Astrocyte (in vitro differentiated cells and primary cell): ENCODE measurements at places on chromosomes 5 and 9. TPM values are rescaled to one million over a fixed set of nuclear protein-coding genes. Genes with fewer than 3 reads are reported as not detected.
A peak's percentile ranks its signal among the peaks of the same experiment; 100 is the strongest.

GRCh38 chr9:4143936-4144717, 155.7 kb downstream of the GLIS3 start:
- H3K4me1 ChIP-seq: peaks cover 35% of the 10 kb centered on the region
- H3K27ac ChIP-seq: peak overlapping the region; percentile 64
- DNase-seq: peak; percentile 77
- H3K36me3 ChIP-seq: no peaks in the 10 kb centered on the region
- H3K27me3 ChIP-seq: no peaks in the 10 kb centered on the region

Gene CNTNAP3B
- 2.6 and 3.6 TPM in 2 replicates for total RNA-seq

GRCh38 chr9:35488021-35488420, 1.9 kb upstream of the RUSC2 start:
- H3K36me3 ChIP-seq: no peaks in the 10 kb centered on the region
- H3K27me3 ChIP-seq: no peaks in the 10 kb centered on the region
- H3K4me1 ChIP-seq: peaks cover 20% of the 10 kb centered on the region
- no peak overlapping the region for H3K27ac ChIP-seq

DNA sequence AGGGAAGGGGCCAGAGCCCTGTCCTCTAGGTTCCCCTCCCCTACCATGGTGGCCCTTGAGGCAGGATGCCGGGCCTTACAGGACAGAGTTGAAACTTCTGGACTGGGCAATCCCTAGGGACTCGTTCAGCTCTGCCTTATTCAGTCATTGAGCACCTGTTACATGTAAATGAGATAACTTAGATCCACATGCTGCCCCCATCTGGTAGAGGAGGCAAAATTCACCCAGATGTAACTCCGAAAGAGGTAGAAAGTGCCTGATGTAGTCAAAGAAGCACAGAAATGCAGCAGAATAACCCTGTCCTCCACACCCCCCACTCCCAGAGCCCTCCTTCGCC, 1.5 kb downstream of the GGTA1 start:
- no peak overlapping the region for H3K27ac ChIP-seq
- peak; percentile 53 for DNase-seq
- H3K4me1 ChIP-seq: peaks cover 17% of the 10 kb centered on the region
- H3K4me3 ChIP-seq: no peak overlapping the region
- peaks cover 37% of the 10 kb centered on the region for H3K27me3 ChIP-seq

Gene SLC34A1
- total RNA-seq: not detected in 2 replicates

DNA sequence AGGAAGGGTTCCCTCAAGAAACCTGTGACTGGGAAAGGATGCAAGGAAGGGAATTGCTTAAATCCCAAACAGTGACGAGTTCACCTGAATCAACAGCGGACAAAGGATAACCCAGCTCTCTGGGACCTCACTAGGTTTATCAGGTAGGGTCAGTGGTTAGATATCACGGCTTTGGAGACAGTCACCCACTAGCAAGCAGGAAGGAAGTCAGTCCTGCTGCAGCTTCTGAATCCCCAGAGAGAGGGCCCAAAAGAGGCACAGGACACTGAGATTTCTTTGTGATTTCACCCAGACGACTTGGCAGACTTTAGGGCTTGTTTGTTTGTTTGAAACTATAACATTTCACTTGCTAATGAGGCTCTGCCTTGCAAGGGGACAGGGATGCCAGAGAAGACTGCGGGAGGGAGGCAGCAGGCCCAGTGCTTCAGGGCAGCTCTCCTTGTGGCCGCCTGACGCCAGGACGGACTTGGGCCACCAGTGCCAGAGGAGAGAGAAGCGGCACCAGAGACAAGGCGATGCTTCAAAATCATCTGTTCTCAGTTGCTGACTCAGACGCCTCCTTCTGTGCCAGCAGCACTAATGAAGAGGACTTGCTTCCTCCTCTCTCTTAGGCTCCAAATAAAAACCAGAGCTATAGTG, 275.6 kb upstream of the SLC30A5 start:
- H3K4me3 ChIP-seq: no peak overlapping the region
- DNase-seq: no peak
- H3K36me3 ChIP-seq: no peaks in the 10 kb centered on the region
- no peak overlapping the region for H3K27ac ChIP-seq
- no peaks in the 10 kb centered on the region for H3K4me1 ChIP-seq
- H3K27me3 ChIP-seq: no peaks in the 10 kb centered on the region

DNA sequence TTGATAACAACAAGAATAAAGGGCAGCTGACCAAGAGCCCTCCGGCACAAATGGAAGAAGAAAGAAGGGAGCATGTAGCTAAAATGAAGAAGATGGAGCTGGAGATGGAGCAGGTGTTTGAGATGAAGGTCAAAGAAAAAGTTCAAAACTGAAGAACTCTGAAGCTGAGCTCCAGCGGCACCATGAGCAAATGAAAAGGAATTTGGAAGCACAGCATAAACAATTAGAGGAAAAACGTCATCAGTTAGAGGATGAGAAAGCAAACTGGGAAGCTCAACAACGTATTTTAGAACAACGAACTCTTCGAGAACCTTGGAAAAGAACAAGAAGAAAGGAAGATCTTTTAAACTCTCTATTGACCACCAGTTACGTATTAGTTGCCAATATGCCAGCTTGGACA, 100.9 kb downstream of the GABBR2 start:
- H3K4me3 ChIP-seq: no peak overlapping the region
- H3K4me1 ChIP-seq: no peaks in the 10 kb centered on the region
- peak overlapping the region; percentile 52 for H3K27ac ChIP-seq
- H3K27me3 ChIP-seq: no peaks in the 10 kb centered on the region
- no peaks in the 10 kb centered on the region for H3K36me3 ChIP-seq

DNA sequence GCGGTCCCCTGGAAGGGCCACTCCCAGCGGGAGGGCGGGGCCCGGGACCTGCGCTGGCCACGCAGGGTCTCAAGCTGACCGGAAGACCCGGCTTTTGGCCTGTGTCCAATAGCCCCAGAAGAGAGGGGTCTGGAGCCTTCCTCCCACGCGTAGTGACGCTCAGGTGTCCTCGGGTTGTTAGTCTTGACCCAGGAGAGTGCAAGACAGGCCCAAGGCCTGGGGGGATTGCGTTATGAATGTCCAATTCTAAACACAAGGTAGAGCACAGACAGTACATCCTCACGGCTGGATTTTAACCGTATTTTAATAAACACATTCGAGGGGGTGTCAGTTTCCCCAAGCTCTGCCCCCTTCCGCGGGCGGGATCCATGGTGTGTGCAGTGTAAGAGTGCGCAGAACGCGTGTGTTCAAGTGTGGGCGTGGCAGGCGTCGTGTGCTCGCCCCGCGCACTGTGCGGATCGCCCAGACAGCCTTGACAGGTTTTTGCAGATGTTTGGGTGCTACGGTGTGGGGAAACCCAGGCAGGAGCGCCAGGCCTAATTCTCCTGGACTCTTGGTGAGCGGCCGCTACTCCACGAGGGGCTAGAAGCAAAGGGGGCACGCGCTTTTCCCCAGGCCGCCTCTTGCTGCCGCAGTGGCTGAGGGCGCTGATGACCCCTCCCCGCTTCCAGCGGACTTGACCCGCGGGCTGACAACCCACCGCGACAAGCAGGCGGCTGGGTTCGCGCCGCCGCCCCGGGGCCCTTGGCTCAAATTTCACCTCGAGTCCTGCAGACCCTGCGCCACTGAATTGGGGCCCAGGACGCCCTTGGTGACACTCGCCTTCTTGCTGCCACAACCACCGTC, 6.1 kb upstream of the DMRT3 start:
- DNase-seq: no peak
- no peak overlapping the region for H3K27ac ChIP-seq
- no peaks in the 10 kb centered on the region for H3K36me3 ChIP-seq
- H3K27me3 ChIP-seq: peaks cover 90% of the 10 kb centered on the region

- no peak overlapping the region for H3K27ac ChIP-seq
- H3K36me3 ChIP-seq: peaks cover 19% of the 10 kb centered on the region
- peaks cover 18% of the 10 kb centered on the region for H3K4me1 ChIP-seq
- H3K27me3 ChIP-seq: no peaks in the 10 kb centered on the region
- H3K4me3 ChIP-seq: no peak overlapping the region
- no peak for DNase-seq
Observed at GRCh38 chr5:133957591-133957990, 10.8 kb downstream of the C5orf15 start.

DNA sequence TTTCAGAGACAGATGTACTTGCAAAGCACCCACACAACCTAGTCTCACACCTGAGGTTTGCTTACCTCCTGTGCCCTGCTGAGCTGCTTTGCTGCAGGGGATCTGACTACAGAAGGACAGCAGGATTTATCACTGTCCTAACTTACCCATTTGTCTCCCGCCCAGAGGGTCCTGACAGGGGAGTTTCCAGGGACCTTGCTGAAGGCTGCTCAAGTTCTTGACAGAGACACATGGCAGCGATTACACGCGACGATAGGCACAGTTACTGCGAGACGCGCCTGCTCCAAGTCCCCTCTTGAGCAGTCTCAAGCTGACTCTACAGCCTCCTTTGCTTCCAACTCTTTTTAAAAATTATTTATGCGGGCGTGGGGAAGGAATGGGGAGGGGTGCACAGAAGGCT, 24.6 kb upstream of the GALNT10 start:
- no peaks in the 10 kb centered on the region for H3K36me3 ChIP-seq
- no peaks in the 10 kb centered on the region for H3K4me1 ChIP-seq
- peaks cover 19% of the 10 kb centered on the region for H3K27me3 ChIP-seq
- no peak overlapping the region for H3K4me3 ChIP-seq

Gene SOHLH1
- total RNA-seq: not detected in 2 replicates

- peak overlapping the region; percentile 45 for H3K4me3 ChIP-seq
- peaks cover 5% of the 10 kb centered on the region for H3K4me1 ChIP-seq
- peak; percentile 18 for DNase-seq
- H3K27me3 ChIP-seq: no peaks in the 10 kb centered on the region
- no peaks in the 10 kb centered on the region for H3K36me3 ChIP-seq
- no peak overlapping the region for H3K27ac ChIP-seq
Observed at GRCh38 chr5:125199968-125200865, 453.8 kb upstream of the ZNF608 start.

- no peaks in the 10 kb centered on the region for H3K27me3 ChIP-seq
- H3K4me3 ChIP-seq: no peak overlapping the region
- DNase-seq: no peak
- no peaks in the 10 kb centered on the region for H3K4me1 ChIP-seq
Observed at GRCh38 chr9:134751622-134752021, 110.0 kb downstream of the COL5A1 start.

Gene CYLC2
- not detected in 2 replicates for total RNA-seq

Gene GABRB2
- total RNA-seq: 0.14 and 0.20 TPM in 2 replicates

DNA sequence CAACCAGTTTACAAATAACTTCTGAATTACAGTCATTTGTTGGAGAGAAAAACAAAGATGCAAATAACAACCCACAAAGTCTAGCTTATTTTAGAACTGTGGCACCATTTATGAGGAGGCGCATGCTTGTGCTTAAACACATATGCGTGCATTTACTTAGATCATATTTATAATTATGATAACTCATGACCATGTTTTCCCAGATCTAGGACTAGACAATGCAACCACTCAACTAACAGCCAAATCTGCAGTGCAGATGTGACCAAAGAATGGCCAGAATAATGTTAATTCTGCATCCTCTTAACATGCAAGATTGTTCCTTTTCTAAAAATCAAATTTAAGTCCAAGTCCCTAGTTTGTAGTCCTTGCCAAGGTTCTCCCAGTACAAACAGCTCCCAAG, 167.3 kb upstream of the FST start:
- H3K27ac ChIP-seq: no peak overlapping the region
- no peak overlapping the region for H3K4me3 ChIP-seq
- H3K27me3 ChIP-seq: no peaks in the 10 kb centered on the region
- no peaks in the 10 kb centered on the region for H3K36me3 ChIP-seq

- H3K27me3 ChIP-seq: no peaks in the 10 kb centered on the region
- no peaks in the 10 kb centered on the region for H3K4me1 ChIP-seq
- H3K27ac ChIP-seq: no peak overlapping the region
- H3K4me3 ChIP-seq: no peak overlapping the region
- no peaks in the 10 kb centered on the region for H3K36me3 ChIP-seq
Observed at GRCh38 chr5:22480305-22480704, 372.8 kb downstream of the CDH12 start.

DNA sequence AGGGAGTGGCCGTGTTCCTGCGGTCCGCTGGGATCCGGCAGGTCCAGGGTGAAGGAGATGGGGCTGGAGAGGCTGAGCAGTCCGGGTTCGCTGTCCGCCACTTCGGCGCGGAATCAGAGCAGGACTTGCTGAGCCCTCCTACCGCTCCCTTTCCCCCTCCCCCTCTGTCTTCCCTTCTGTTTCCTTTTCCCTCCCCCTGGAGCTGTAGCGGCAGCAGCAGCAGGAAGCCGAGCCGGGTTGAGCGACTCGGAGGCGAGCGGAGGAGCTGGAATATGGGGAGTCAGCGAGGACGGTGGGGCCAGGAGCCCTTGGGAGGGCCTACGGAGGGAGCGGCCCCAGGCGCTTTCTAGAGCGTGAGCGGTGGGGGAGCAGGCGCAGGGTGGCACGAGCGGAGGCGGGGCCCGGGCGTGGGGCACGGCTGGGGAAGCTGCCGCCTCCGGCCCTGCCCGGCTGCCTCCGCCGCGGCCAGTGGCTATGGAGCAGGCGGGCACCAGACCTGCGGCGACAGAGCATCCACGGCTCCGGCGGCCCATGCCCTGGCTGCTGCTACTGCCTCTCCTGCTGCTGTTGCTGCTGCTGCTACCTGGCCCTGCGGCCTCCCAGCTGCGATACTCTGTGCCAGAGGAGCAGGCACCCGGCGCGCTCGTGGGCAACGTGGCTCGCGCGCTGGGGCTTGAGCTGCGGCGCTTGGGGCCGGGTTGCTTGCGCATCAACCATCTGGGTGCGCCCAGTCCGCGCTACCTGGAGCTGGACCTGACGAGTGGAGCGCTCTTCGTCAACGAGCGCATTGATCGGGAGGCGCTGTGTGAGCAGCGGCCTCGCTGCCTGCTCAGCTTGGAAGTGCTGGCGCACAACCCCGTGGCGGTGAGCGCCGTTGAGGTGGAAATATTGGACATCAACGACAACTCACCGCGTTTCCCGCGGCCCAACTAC, at the start of gene PCDHAC2:
PCDHAC2 (plus strand) TSS at position 184 of the 933 bp plus-strand sequence; CDS start at position 475, 291 bp downstream.
- H3K36me3 ChIP-seq: no peaks in the 10 kb centered on the region
- H3K4me1 ChIP-seq: no peaks in the 10 kb centered on the region
- peak; percentile 2 for DNase-seq

- no peak overlapping the region for H3K4me3 ChIP-seq
- no peak for DNase-seq
- no peaks in the 10 kb centered on the region for H3K4me1 ChIP-seq
- no peaks in the 10 kb centered on the region for H3K36me3 ChIP-seq
- H3K27ac ChIP-seq: no peak overlapping the region
Observed at GRCh38 chr9:119221276-119221675, 148.0 kb downstream of the BRINP1 start.

Gene ADGRV1
- 5.4 and 10.0 TPM in 2 replicates for total RNA-seq

Gene CDC20B
- total RNA-seq: 0.11 and 0.17 TPM in 2 replicates

Gene ROR2
- total RNA-seq: 4.9 and 11.6 TPM in 2 replicates

- H3K27me3 ChIP-seq: no peaks in the 10 kb centered on the region
- H3K27ac ChIP-seq: no peak overlapping the region
- DNase-seq: no peak
- no peaks in the 10 kb centered on the region for H3K4me1 ChIP-seq
- no peak overlapping the region for H3K4me3 ChIP-seq
- no peaks in the 10 kb centered on the region for H3K36me3 ChIP-seq
Observed at GRCh38 chr5:58786711-58787303, 203.9 kb downstream of the RAB3C start.

Gene EDIL3
- 226 and 284 TPM in 2 replicates for total RNA-seq
